T-helper 2 cell (primary cell): ENCODE measurements at places on chromosomes 2 and 18.
A peak's percentile ranks its signal among the peaks of the same experiment; 100 is the strongest.

DNA sequence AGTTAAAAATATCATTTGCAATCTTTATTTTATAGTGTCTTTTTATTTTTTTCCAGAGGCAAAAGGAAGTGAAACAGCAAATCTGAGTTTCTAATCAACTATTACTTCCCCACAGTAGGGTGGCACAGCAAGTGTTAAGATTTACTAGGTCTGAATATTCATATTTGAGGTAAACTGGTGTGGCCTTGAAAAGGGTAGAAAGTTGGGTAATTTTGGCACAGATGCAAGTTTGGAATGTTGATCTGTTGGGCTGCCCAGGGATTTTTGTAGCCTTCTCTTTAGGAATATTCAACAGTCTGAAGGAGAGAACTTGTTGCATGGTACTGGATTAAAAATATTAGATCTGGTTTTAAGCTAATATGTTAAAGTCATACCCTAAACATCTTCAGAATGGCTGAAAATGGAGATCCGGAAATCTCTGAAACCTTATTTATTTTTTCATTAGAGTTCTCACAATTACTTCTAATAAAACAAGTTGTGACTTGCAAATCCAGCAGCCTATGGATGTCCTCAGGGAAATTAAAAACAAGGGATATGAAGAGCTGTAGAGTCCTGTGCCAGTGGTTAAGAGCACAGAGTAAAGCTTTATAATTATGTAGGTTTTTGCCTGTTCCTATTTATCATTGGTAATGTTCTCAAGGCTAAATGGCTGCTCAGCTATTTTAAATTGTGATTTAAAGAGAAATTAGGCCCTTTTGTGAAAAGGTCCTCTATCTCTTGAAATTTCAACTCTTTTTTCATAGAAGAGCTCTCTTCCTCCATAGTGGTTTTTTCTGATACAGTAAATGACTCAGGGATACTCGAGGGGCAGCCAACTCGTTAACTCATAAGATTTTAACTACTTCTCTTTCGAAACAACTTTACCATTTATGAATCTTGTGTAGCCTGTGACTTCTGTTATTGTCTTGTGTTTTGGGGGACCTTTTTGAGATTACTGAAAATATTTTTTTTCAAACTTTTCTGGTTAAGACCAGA, 11.0 kb downstream of the TANK start:
- peak; percentile 74 for DNase-seq

DNA sequence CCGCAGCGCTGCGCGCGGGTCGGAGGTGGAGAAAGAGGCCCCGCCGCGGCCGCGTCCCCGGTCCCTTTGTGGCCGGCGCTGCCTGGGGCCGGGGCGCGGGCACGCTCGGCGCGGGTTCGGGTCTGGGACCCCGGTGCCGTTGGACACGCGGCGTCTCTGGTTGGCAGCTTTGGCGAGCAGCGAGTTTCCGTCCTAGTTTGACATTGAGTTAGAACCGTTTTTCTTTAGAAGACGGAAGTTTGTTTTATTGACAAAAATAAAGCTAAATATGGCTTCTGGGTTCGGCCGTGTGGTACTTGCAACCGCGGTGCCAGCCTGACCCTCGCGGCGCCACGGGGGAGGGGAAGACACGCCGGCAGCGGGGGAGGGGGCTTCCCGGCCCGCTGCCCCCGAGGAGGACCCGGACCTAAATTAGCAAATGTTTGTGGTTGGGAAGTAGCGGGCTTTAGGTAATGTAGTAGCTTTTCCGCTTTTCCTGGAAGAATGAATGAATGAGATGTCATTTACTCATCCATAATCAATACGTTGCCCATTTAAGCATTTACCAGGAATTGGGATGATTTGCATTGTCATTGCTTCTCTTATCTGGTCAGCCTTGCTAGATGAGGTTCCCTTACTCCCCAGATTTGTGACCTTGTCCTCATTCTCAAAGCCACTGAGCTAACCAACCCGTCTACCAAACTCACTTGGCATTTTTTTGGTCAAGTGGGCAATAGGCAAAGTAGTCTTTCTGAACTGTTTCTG, 530 bp downstream of the GALNT1 start:
- peak; percentile 42 for DNase-seq

DNA sequence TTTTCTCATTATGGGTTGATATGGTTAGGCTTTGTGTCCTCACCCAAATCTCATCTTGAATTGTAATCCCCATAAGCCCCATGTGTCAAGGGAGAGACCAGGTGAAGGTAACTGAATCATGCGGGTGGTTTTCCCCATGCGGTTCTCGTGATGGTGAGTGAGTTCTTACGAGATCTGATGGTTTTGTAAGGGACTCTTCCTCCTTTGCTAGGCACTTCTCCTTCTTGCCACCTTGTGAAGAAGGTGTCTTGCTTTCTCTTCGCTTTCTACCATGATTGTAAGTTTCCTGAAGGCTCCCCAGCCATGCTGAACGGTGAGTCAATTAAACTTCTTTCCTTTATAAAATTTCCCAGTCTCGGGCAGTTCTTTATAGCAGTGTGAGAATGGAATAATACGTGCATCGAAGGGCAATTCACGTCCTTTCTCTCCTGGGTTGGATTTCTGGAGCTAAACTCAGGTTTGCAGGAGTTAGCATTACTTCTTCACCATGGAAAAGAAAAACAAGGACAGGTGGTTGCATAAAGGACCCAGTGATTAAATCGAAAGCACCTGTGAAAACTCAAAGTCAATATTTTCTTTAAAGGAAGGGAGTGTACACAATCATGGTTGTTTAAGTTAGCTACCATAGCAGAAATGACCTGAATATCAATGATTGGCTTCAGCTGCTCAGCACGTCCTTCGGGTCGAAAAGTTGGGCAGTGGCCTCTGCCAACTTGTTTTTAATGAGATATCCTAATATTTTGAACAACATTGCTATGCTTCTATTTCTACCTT, 54.1 kb downstream of the CDC42EP3 start:
- no peak for DNase-seq

DNA sequence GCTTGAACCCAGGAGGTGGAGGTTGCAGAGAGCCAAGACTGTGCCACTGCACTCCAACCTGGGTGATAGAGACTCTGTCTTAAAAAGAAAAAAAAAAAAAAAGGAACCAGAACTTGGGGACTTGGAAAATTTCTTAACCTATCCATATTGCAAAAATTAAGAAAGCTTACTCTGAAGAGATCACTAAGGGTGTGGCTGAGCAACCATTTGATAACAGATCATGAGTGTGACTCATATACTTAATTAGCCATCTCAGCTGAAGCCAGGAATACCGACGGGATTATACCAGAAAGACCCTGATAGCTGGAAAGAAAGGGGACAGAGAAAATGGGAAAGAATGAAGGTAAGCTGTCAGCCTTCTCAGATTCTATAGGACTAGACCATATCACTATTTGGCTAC, 7.1 kb upstream of the ADD2 start:
- DNase-seq: no peak

DNA sequence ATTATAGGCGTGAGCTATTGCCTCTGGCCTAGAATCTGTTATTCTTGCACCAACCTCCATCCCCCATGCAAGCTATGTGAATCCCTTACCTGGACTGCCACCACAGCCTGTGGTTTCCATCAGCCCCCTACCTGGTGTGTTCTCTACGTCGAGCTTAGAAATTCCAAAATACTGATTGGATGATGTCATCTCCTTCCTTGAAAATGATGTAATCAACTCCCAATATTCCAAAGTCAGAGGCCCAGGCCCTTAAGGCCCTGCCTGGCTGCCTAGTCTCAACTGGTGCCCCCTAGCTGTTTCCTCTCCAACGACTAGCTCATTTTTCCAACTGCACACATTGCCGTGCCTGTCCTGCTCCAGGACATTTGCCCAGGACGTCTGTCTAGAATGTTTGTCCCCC, 41.3 kb upstream of the GBX2 start:
- DNase-seq: no peak

DNA sequence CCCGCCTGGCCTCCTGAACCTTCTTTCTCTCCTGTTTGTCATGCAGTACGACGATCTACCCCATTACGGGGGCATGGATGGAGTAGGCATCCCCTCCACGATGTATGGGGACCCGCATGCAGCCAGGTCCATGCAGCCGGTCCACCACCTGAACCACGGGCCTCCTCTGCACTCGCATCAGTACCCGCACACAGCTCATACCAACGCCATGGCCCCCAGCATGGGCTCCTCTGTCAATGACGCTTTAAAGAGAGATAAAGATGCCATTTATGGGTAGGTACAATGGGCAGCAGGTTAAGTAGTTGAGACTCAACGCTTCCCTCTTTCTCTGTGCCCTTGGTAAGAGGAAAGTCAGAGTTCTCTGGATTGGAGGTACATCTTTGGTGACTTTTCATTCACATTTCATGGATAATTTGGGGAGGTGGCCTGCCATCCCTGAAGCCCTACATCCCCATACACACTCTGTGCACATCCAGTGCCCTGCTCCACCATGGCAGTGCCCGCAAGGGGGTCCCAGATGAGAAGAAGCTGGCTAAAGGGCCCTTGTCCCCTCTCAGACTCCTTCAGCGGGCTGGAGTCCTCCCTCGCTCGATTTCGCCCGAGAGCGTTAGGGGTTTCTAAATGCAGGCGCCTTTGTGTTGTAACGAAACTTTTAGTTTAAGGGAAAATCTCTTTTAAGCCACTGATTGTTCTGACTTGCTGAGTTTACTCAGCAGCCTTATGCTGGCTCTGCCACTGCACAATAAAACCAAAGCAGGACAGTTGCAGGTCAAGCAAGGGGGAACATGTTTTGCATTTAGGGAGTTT, 3.0 kb downstream of the MEIS1 start:
- no peak for DNase-seq

- no peak for DNase-seq
Measured at GRCh38 chr2:8877894-8878293, 40.5 kb upstream of the KIDINS220 start.

GRCh38 chr2:136424112-136424511, 306.2 kb upstream of the CXCR4 start:
- no peak for DNase-seq

DNA sequence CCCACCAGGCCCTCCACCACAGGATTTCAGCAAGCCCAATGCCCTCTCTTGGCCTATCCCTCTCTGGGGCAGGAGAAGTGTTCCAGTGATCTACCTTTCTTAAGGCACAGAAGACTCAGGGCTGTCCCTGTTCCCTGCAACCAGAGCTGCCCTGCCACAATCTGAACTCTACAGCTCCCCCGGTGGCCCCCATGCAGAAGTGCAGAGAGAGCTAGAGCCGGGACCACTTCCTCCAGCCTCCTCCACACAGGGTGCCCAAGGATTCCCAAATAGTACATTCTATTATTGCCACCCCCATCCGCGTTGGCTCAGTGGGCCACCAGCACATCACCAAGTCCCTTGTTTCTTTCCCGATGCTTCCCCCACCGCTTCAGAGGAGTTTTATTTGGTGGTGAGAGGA, 114.8 kb upstream of the PTPRM start:
- DNase-seq: no peak

DNA sequence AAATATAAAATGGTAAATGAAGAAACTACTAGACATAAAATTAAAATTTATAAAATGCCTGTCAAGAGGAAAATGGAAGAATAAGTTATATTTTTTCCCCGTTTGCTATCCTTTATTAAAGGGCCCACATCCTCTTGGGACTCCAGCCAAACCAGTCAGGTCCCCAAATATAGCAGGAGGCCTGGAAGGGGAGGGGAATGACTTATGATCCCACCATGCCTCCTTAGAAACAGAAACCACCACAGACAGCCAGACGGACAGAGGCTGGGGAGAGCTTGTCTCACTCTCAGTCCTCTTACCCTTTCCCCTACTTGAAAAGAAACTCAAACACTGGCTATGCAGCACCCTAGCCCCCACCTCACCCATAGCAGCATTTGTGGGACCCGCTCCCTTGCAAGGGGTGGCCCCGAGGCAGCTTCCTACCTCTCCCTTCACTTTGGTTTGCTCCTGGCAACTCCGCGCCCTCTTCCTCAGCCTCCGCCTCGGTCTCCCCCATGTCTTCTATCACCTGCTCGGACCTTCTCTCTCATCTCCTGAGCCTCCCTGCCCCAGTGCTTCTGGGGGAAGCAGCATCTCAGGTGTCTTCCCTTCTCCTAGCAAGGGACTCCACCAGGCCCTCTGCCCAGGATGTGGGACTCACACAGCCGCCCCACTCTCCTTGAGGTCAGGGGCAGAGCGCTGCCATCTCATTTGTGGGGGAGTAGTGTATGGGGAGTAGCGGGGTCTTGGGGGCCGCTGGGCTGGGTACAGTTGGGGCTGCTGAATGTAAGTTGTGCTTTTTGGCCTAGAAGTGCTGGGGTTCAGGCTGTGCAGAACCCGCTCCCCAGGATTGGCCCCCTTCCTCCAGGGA, 37.4 kb upstream of the ANKRD62 start:
- DNase-seq: no peak

- no peak for DNase-seq
Measured at GRCh38 chr2:23456396-23456795, 71.4 kb downstream of the KLHL29 start.

- DNase-seq: no peak
Measured at GRCh38 chr18:24267878-24268277, 129.0 kb downstream of the CABYR start.

GRCh38 chr2:17599617-17600016, 59.1 kb downstream of the VSNL1 start:
- DNase-seq: no peak

GRCh38 chr2:200592406-200593075, 6.7 kb downstream of the AOX1 start:
- DNase-seq: peak; percentile 34

DNA sequence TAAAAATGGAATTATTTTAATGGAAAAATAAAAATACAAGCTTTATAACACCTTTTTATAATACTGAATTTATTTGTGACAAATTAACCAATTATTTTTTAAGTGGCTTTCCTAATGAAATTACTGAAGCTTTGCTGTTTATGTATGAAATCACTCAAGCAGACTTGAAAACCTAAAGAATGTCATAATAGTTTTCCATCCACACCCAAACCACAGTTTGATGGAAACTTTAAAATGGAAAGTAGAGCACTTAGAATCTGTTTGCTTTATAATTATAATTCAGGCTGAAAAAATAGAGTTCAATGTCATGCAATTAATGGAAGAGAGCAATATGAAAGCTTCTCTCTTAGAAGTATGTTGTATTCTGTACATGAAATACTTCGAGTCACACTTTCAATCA, 31.6 kb upstream of the WDR75 start:
- DNase-seq: no peak

DNA sequence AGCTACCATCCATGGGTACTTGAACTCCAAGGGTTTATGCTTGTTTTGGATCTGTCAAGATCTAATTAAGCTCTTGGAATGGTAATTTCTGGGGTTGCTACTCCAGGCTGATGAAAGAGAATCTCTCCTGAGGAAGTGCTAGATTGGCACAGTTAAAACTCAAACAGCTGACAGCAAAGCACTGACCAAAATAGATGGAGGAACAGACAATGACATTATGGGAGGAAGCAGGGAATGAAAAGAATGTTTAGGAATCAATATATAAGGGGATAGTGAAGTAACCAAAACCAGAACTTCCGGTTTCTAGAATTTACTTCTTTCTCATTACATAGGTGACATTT, 6.3 kb downstream of the THUMPD2 start:
- no peak for DNase-seq

GRCh38 chr2:160241251-160242137, 41.4 kb upstream of the ITGB6 start:
- DNase-seq: no peak

GRCh38 chr2:134290358-134290757, 36.5 kb downstream of the MGAT5 start:
- DNase-seq: peak; percentile 14

- no peak for DNase-seq
Measured at GRCh38 chr2:206345606-206346005, 71.1 kb downstream of the ZDBF2 start.
